ENCODE measurements at places on chromosomes 16 and 17.

DNA sequence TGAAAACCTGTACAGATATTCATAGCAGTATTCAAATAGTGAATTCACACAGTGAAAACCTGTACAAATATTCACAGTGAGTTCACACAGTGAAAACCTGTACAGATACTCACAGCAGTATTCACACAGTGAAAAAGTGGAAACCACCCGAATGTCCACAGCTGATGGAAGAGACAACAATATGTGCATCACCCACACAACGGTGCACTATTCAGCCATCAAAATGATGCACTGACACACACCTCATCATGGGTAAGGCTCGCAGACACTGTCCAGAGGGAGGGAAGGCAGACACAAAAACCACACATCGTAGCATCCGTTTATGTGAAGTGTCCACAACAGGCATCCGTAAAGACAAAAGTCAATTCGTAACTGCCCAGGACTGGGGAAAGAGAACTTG, 100.9 kb downstream of the VPS53 start:
- DNase-seq, result no peak

GRCh38 chr17:2215616-2216364, 87.8 kb downstream of the SMG6 start:
- peak; percentile 94 for DNase-seq

- peak; percentile 67 for DNase-seq
These were observed 140.2 kb upstream of the ADAMTS18 start for GRCh38 chr16:77574867-77575624.

GRCh38 chr17:78132084-78132676, 1.6 kb downstream of the TMC8 start:
- DNase-seq, result no peak

GRCh38 chr17:57106107-57106835, 21.2 kb downstream of the AKAP1 start:
- peak; percentile 13 for DNase-seq

- no peak for DNase-seq
These were observed 6.1 kb upstream of the WFIKKN2 start for GRCh38 chr17:50829332-50829731.

GRCh38 chr17:64686705-64687104, 24.6 kb upstream of the SMURF2 start:
- no peak for DNase-seq

DNA sequence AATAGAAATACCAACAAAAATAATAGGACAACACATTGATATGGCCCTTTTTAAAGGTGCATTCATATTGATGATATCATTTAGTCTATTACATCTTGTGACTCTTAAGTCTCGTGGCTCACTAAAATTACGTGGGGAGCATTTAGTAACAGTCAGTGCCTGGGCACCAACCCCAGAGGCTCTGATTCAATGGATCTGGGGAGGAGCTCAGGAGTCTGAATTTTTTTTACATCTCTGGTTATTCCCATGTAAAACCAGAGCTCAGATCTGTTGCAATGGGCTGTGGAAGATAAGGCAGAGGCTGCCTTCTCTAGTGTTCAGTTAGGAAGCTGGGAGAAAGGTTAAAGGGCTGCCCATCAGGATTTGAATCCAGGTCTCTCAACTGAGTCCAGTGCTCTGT, 549.9 kb upstream of the CDH5 start:
- no peak for DNase-seq

DNA sequence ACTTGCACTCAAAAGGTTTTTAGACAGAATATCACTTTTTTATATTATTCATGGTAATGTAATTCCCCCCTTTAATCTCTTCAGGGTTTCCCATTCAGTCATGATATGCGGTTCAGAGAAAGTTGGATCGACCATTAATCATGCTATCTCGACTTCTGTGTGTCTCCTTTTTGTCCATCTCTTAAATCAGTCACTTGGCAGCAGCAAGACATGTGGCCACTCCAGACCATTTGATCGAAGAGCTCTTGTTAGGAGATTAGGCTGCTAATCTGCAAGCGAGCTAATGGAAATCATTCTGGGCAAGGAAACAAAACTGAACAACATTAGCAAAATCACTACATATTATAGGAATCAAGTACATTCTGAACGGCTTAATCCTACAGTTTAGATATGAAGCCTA, 449.9 kb downstream of the WWOX start:
- no peak for DNase-seq

DNA sequence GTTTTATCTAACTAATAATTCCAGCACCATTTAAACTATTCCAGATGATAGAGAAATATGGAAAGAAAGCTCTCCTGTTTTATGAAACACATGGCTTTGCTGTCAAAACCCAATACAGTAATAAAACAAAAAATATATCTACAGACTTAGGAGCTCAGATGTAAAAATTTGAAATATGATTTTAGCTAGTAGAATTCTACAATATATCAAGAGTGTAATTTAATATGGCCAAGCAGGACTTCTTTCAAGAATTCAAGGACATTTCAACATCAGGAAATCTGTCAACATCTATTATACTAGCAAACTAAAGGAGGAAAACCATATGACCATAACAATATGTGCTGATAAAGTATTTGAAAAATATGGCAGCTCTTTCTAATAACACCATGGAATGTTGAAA, 57.5 kb downstream of the CCDC182 start:
- no peak for DNase-seq

GRCh38 chr17:50841949-50842354, 6.6 kb downstream of the WFIKKN2 start:
- DNase-seq, result peak; percentile 58

DNA sequence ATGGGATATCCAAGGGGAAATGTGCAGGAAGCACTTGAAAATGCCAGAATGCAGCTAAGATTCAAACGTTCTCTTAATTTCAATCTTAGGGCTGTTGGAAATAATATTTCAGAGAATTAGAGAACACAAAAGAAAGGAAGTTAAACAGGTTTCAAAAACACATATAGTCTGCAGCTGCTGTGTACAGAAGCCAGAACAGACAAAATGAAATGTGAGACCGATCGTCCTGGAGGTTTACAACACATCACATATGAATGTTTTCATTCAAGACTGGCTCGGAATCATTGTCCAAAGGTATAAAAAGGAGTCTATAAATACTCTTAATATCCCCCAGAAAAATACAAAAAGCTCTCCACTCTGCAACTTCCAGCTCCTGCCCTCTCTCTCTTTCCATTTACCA, 14.3 kb downstream of the CYTH1 start:
- peak; percentile 68 for DNase-seq

DNA sequence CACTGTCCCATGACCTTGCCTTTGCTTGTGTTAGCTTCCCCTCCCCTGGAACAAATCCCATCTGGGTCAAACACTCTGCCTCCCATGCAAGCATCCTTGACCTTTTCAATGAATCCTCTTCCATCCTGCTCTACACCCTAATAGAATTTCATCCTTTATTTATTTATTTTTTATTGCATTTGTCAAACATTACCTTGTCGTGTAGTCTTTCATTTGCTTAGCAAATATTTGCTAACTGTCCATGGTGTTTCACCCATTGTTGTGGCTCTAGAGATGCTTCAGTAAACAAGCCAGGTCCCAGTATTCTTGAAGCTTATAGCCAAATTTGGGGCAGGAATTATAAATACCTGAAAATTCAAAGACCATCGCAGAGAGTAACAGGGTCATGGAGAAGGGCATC, 51.0 kb upstream of the MRTFB start:
- DNase-seq, result no peak

GRCh38 chr17:13509527-13509926, 92.2 kb downstream of the HS3ST3A1 start:
- DNase-seq, result no peak

DNA sequence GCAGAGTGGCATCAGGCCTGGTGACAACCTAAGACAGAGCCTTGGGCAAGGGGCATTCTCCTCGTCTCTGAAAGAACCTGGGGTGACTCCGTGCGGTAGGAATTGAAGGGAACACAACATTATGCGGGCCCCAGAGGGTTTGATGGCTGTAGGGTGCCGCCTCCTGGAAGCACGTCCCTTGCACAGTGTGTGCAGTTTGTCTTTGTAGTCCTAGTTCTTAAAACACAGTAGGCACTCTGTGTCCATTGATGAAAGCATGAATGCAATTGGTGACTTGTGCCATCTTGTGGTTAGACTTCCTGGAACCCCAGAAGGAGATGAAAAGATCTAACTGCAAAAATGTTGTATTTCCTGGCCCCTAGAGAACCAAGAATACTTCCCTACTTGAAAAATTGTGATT, 279.8 kb downstream of the UTP18 start:
- DNase-seq, result no peak

DNA sequence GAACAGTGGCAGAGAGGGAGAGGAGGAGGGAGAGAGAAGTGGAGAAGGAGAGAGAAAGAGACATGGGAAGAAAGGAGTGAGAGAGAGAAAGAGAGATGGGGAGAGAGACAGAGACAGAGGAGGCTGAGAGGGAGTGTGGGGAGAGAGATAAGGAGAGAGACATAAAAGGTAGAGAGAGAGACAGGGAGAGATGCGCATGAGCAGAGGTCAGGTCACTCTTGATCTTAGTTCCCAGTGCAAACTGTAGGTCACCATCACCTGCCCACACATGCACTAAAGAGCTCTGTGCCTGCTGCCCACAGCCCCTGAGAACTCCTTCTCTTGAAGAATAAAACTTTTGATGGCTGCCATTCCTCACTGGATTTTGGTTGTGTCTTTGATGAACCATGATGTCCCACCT, 14.9 kb downstream of the KRT33A start:
- DNase-seq, result no peak

DNA sequence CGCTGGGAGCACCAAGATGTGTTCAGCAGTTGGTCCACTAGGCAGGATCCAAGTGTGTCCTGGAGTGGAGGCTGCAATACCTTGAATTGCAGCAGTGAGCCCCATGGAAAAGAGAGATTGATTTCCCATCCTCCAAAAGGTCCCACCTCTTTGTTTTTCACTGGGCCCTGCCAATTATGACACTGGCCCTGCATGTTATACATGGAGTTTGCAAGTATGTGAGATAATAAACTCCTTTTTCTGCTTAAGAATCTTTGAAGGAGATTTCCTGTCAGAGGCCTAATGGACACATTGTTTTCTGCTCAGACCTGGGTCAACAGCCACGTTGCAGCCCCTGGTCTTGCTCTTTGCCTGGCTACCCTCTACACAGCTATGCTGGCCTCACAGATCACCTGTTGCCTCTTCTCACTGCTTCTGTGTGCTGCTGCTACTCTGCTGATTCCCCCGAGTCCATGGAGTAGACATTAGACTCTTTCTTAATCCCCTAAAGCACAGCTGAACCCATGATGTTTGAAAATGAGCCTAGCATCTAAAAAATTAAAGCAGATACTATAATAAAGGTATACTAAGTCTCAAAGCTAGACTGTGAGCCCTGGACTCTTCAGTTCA, 341.9 kb upstream of the CDH11 start:
- no peak for DNase-seq

- no peak for DNase-seq
These were observed 31.7 kb downstream of the CPNE2 start for GRCh38 chr16:57123974-57124674.

DNA sequence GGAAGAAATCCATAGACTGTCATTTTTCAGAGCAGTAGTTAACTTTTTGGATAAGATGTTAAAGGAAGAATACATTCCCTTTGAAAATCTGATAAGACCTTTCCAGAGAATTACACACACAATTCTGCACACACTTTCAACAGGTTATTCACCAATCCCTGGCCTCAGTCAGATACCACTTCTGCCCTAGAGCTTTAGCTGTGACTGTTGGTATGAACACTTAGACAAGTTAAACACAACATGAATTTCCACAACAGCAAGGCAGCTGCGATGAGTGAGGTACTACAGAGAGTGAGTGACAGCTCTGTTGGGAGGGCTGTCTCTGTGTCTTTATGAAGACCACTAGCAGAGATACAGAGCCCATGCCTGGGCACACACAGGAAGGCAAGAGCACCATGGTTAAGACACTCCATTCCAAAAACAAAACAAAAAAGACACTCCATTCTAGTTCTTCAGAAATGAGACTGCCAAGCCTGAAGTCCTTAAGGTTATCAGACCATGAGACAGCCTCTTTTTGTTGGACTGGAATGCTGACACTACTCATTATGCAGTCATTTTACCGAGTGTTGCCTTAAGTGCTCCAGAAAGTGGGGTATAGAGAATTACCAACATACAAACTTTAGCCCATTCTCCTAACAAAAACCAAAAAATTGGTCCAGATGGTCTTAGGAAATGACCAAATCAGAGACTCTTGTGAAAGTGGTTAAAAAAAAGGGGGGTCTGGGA, 42.4 kb downstream of the TOM1L2 start:
- DNase-seq, result no peak

DNA sequence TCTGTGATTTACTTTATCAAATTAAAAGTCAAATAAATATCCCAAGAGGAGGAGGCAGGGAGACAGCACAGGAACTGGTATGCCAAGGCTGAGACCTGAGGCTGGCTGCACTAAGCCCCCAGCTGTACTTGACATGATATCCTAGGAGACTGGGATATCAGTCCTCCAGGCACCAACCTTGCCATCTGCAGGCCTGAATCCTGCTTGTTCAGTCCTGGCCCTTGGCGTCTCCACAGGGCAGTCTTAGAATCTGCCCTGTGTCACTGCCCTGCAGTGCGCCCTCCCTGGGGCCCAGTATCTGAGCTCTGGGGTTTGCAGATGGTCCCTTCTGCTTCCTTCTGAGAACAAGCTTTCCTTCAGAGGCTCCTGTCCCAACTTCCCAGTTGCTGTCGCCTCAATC, 75.9 kb downstream of the HS3ST3A1 start:
- DNase-seq, result no peak

- DNase-seq, result peak; percentile 49
These were observed 14.2 kb downstream of the RNF112 start for GRCh38 chr17:19424934-19425868.

- DNase-seq, result peak; percentile 68
These were observed 1.0 kb upstream of the CPD start for GRCh38 chr17:30377574-30378240.

DNA sequence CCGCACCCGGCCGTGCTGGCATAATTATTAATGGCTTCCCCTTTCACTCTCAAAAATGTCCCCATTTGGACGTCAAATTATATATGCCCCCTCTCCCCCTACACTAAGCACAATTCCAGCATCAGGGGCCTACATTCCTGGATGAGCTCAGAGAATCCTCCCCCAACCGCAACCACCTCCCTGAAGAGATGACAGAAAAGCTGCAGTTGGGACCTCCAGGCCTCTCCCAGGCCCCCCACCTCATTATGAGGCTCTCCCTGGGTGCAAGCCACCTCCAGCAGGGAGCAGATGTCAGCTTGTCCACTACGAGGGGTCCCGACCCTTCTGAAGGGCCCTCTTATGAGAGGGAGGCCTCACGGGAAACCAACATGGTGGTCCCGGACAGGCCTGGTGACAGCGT, 18.5 kb upstream of the NCBP3 start:
- no peak for DNase-seq

GRCh38 chr16:48535369-48535787, 74.6 kb downstream of the N4BP1 start:
- DNase-seq, result no peak

- peak; percentile 71 for DNase-seq
These were observed 5.8 kb downstream of the ITGAM start for GRCh38 chr16:31265329-31266245.
